ENCODE measurements at places on chromosomes 1 and 21.

DNA sequence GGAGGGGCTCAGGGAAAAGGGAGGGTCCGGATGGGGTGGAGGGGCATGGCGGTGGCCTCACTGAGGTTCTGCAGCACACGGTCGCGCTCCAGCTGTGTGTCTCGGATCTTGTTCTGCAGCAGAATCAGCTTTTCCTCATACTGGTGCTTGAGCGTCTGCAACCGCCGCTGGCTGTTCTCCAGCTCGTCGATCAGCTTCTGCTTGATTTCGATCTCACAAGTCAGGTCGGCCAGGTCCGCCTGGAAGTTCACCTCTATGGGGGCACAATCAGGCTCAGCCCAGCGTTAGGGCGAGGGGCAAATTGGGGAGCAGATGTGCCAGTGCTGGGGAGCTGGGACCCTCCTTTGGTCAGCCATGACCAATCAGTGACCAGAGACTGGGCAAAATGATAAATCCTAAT is 25.2 kb downstream of the KIF21B start:
- DNase-seq: no peak

- DNase-seq: peak; percentile 30
These were observed 34.4 kb upstream of the ID3 start for GRCh38 chr1:23593556-23594148.

GRCh38 chr1:168148916-168149315 is 12.2 kb upstream of the GPR161 start:
- no peak for DNase-seq

GRCh38 chr21:15128267-15128666 is 63.5 kb upstream of the NRIP1 start:
- DNase-seq: no peak

DNA sequence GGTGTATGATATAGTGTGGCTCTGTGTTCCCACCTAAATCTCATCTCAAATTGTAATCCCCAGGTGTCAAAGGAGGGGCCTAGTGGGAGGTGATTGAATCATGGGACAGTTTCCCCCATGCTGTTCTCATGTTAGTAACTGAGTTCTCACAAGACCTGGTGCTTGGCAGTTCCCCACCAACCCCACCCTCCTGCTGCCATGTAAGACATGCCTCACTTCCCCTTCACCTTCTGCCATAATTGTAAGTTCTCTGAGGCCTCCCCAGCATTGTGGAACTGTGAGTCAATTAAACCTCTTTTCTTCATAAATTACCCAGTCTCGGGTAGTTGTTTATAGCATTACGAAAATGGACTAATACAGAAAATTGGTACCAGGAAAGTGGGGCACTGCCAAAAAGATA is 1705.3 kb downstream of the NCAM2 start:
- no peak for DNase-seq

- DNase-seq: peak; percentile 71
These were observed 73.9 kb upstream of the VTCN1 start for GRCh38 chr1:117284399-117285215.

- no peak for DNase-seq
These were observed 19.3 kb downstream of the HS2ST1 start for GRCh38 chr1:86933562-86934377.

DNA sequence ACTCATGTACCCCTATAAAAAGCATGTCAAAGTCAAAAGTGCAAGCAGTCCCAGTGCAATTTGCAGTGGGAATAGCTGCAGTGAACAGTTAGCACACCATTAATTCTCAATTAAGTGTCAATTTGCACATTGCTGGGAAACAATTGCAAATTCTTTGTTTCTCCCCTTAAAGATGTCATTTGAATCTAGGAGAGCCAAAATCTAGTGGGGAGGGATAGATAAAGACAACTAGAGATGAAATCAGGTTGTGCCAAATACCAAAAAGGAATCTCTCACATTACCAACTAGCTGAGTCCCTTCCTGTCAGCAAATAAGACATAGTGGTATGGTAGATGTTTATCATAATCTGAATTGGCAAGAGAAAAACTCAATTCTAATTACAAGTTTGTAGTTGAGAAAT is 330.7 kb downstream of the NUF2 start:
- no peak for DNase-seq

DNA sequence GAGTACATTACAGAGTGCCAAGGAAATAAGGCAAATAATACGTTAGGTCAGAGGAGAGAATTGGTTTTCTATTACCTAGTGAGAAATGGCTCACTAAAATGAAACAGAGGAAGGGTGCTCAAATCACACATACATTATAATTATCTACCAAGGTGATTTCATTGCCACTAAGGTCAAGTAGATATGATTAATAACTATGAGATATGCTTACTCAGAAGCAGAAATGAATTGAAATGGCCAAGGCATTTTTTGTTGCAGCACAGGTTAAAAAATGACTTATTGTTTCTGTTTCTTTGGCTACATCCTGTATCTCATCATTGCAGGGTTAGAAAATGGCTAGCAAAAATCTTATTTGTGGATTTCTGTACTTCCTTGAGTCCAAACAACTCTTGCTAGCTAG is 154.5 kb upstream of the GORAB start:
- no peak for DNase-seq

- no peak for DNase-seq
These were observed 486.3 kb downstream of the NPHP4 start for GRCh38 chr1:5505944-5506343.
